ENCODE measurements at places on chromosomes 16 and 17.

- no peak for DNase-seq
Observed at GRCh38 chr17:82527898-82528297, 8.4 kb downstream of the FOXK2 start.

- DNase-seq, result no peak
Observed at GRCh38 chr16:17578981-17579874, 108.5 kb upstream of the XYLT1 start.

GRCh38 chr16:10180042-10180770 lies 2.0 kb downstream of the GRIN2A start:
- no peak for DNase-seq

- DNase-seq, result no peak
Observed at GRCh38 chr16:69329369-69330285, 761 bp downstream of the PDF start.

DNA sequence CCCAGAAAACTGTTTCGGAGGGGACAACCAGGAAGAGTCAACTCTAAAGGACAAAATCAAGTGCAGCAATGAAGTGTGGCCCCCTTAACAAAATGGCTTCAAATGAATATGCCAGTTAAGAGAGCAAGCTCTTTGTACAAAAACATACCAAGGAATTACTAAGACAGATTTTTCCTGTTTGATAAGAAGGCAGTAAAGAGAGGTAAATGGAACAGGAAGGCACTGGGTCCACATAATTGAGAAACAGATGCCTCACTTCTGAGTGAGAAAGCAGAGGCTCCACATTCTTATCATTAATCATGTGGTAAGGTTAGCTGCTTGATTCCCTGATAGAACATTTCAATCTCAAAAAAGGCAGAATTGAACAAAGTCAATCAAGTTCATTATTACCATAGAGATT lies 44.9 kb downstream of the MBTD1 start:
- DNase-seq, result no peak

- no peak for DNase-seq
Observed at GRCh38 chr17:78174346-78174869, 6.0 kb downstream of the SYNGR2 start.

- DNase-seq, result no peak
Observed at GRCh38 chr16:74080311-74080710, 216.3 kb upstream of the PSMD7 start.

DNA sequence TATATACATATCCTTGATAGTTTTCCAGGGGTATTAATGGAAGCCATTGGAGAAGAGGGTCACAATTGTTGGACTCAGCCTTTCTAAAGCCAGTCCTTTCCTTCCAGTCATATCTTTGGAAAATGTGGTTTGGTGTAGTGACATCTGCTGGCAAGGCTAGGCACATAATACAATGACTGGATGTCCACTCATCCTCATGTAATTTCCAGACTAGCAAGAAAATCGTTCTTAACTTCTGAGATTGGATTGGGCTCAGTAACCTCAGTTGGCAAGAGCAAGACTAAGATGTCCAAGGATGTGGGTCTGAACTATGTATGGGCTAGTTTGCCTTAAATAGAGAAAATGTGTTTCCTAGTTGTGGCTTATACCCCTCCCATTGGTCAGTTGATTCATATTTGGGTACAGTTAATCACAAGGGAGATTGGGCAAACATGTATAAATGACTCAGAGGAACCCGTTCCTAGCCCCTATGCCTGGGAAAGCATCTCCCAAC lies 8.7 kb upstream of the KAT7 start:
- DNase-seq, result no peak

DNA sequence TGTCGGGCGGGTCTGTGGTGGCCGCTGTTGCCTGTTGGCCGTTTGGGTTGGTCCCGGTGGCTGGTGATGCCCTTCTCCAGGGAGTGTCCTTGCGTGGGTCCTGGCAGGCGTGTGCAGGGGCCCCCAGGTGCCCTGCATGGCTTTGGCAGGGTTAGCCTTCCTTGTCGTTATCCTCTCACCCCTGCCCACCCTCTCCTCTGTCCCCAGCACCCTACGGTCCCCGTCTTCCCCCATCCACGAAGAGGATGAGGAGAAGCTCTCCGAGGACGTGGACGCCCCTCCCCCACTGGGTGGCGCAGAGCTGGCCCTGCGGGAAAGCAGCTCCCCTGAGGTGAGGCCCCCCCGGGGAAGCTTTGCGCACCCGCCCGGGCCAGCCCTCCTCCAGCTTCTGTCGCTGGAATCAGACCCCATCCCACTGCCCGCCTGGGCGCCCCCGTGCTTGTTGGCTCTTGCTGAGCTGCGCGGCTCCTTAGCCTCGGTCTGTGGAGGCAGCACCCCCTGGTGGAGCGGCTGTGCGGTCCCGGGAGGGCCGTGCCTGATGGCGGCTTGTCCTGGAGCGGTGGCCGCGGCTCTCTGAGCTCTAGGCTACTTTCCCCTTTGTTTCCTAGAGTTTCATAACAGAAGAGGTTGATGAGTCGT lies 10.6 kb upstream of the NUDT16L1 start:
- DNase-seq, result no peak

DNA sequence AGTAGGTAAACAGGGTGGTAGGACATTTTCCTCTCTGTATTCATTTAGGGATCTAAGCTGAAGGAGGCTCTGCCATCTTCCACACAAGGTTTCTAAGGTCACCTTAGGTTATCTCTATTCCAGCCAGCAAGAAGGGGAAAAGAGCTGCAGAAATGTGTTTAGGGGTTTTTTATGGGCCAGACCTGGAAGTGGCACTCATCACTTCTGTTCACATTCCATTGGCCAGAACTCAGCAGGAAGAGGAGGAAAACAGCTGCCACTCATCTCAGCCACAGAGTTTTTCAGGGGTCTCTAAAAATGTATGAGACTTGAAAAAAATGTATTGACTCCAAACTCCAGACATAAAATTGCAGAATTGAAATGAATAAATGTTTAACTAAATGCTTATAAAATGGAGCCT lies 65.8 kb downstream of the FTO start:
- no peak for DNase-seq

- DNase-seq, result no peak
Observed at GRCh38 chr16:77171745-77172635, 19.0 kb upstream of the MON1B start.

- DNase-seq, result no peak
Observed at GRCh38 chr16:52489894-52490293, 57.0 kb downstream of the TOX3 start.

- DNase-seq, result no peak
Observed at GRCh38 chr16:6602405-6602804, 730.2 kb upstream of the RBFOX1 start.

Data from NCI-H2081 treated with DMSO at 0.1 percent for 48 hours (cell line).